Fibroblast of skin of abdomen (primary cell): ENCODE measurements at places on chromosomes 11 and 22.

- DNase-seq, result peak; percentile 66
Observed at GRCh38 chr11:16169541-16169940, 186.8 kb downstream of the SOX6 start.

GRCh38 chr22:21077884-21078508 is 32.2 kb downstream of the LRRC74B start:
- DNase-seq, result no peak

GRCh38 chr11:84901991-84902390 is 725.2 kb downstream of the DLG2 start:
- peak; percentile 79 for DNase-seq

- no peak for DNase-seq
Observed at GRCh38 chr11:121336279-121336937, 43.8 kb downstream of the SC5D start.

GRCh38 chr22:37065180-37065579 is 13.6 kb downstream of the KCTD17 start:
- DNase-seq, result no peak

- DNase-seq, result no peak
Observed at GRCh38 chr11:85044911-85045310, 582.2 kb downstream of the DLG2 start.

DNA sequence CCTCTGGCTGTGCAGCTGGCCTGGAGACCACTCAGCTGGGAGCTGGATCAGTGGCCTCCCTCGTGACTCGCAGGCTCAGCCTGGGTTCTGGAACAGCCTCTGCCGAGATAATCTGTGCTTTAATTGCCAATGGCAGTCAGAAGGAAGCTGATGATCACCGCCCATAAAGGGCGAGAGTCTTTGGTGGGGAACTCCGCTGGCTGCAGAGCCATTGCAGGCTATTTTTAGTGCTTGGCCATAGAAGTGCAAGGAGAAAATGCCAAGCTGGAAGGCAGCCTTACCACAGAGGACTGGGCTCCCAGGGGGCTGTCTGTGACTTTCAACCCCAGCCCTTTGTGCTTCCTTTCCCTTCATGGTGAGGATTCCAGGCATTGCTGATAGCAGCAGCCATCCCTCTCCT is 62.2 kb upstream of the TENM4 start:
- peak; percentile 15 for DNase-seq

DNA sequence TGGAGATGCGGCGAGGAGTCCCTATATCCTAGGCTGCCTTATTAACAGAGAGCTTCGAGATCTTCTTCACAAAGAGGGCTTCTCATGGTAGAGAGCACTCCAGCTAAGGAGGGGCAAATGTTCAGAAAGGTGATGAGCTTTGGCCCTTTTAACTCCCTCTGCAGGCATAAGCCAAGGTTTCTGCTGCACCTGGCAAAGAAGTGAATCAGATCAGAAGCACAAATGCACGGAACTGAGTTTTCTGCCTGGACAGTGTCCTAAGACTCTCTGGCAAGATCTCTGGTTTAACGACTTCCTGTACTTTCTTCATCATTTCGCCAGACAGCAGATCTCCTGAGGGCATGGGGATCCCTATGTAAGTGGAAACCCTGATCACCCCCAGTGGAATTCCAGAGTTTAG is 37.2 kb downstream of the POU2AF3 start:
- no peak for DNase-seq

- no peak for DNase-seq
Observed at GRCh38 chr11:9714272-9714940, 50.5 kb downstream of the SWAP70 start.

DNA sequence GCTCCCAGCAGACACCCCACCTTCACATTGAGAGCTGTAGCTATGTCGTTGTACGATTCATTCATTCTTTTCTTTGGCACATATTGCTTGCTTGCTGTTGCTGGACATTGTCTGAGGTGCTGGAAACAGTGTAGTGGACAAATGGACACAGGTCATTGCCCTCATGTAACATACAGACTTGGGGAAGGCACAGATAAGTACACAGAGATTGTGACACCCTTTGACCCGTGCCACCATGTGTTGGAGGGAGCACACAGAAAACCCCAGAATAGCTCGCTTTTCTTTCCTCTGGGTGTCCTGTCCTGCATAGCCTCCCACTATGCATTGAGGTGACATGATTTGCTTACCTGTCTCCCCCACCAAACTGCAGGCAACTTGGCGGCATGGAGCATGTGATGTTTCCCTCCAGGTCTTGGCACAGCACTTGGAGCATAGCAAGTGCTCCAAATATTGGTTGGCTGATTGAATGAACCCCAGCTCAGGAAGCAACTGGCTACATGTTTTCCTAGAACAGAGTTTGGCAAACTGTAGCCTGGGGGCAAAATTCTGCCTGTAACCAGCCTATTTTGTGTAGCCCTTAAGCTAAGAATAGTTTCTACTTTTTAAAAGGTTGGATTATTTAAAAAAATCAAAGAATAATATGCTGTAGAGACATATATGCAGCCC is 30.9 kb upstream of the NECTIN1 start:
- DNase-seq, result no peak

- DNase-seq, result peak; percentile 63
Observed at GRCh38 chr11:85826116-85826855, 15.3 kb upstream of the SYTL2 start.

GRCh38 chr11:61795876-61796526 is 3.3 kb downstream of the FEN1 start:
- DNase-seq, result no peak

DNA sequence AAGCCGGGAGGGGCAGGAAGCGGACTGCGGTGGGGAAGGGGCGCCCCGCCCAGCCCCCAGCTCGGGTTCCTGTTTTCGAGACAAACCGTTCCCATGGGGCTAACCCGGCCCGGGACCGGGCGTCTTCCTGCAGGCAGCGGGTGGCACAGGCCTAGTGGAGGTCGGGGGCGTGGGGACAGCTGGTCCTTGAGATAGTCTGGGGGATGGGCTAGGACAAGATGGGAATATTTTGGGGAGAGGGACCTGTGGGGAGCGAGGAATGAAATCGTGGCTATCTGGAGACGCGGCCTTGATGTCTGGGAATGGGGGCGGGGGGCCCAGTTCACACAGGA is 1.2 kb upstream of the RASGRP2 start:
- DNase-seq, result no peak

GRCh38 chr11:32343325-32344008 is 91.9 kb downstream of the WT1 start:
- DNase-seq, result peak; percentile 42

GRCh38 chr11:78782725-78783124 is 208.1 kb upstream of the NARS2 start:
- DNase-seq, result no peak

GRCh38 chr11:47863189-47863897 is 15.2 kb upstream of the NUP160 start:
- peak; percentile 71 for DNase-seq

- no peak for DNase-seq
Observed at GRCh38 chr11:95736355-95736754, 53.2 kb downstream of the FAM76B start.

DNA sequence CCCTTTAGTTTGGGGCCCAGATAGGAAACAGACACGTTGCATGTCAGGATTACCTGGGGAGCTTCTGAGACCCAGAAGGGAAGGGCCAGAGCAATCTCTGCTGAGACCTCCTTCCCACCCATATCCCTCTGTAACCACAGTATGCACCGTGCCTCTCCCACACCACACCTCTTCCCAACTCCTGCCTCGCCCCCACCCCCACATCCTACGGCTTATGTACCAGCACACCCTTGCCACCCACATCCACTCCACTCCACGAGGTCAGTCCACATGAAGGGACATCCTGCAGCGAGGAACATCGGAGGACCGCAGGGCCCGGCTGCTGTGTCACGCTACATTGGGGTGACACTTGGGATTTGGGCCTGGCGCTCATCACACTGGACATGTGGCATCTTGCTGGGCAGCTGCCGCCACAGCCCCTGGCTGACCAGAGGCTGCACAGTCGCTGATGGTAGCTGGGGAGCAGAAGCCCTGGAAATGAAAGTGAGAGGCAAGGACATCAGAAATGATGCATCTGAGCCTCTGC is 118.3 kb upstream of the LMO1 start:
- DNase-seq, result no peak

DNA sequence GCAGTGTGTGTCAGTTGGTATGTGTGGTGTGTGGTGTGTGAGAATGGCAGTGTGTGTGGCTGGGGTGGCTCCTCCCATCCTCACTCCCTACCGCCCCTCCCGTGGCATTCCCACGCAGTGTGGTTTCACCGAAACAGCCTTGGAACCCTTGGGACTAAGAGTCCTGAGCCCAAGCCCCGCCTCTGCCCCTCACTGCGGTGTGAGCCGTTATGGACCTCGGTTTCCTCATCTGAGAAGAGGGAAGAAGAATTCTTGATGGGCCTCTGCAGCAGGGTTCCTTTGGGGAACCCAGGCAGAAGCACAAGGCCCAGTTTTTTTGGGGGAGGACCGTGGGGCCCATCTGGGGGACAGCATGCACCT is 7.2 kb downstream of the UPK3A start:
- no peak for DNase-seq

DNA sequence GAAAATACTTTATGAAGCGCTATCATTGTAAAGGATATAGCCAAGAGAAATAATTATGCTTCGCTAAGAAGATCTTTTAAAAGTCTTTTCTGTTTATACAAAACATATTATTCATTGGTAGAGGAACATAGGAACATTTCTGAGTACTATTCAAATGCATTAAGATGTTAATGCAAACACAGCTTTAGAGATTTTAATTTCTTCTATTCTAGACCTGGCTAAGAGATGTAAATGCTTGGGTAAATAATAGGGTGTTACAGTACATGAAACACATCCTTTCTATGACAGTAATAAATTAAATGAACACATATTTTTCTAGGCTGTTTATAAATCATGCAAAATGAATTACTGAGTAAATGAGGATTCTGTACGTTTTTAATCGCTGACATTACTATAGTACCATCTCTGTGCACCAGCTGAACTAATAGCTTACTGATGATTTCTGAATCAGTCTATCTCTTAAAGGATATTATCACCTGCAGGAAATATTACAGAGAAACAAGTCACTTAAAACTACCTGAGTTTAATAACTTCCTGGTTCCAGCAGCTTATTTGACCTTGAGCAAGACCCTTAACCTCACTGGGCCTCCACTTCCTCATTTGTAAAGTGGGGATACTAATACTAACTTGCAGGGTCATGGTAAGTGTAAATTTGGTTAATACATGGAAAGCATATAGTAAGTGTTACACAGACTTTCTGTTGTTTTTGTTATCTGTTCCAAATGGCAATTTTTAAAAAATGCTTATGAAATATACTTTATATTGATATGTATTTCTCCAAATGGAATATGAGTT is 344.9 kb downstream of the DYNC2H1 start:
- no peak for DNase-seq

GRCh38 chr11:43797337-43797736 is 83.3 kb upstream of the ALKBH3 start:
- DNase-seq, result no peak
